HT-29 (cell line): ENCODE measurements at places on chromosomes 7 and 10. TPM values are rescaled to one million over a fixed set of nuclear protein-coding genes. Genes with fewer than 3 reads are reported as not detected.

The TMED4 gene
- 119 and 134 TPM in 2 replicates for total RNA-seq

The CDNF gene
- total RNA-seq, result not detected in 2 replicates

The HOXA3 gene
- 27.8 and 29.0 TPM in 2 replicates for total RNA-seq

- DNase-seq, result no peak
Observed at GRCh38 chr7:46174196-46174580, 253.1 kb upstream of the IGFBP3 start.

GRCh38 chr7:17407229-17407628 lies 108.8 kb downstream of the AHR start:
- no peak for DNase-seq

DNA sequence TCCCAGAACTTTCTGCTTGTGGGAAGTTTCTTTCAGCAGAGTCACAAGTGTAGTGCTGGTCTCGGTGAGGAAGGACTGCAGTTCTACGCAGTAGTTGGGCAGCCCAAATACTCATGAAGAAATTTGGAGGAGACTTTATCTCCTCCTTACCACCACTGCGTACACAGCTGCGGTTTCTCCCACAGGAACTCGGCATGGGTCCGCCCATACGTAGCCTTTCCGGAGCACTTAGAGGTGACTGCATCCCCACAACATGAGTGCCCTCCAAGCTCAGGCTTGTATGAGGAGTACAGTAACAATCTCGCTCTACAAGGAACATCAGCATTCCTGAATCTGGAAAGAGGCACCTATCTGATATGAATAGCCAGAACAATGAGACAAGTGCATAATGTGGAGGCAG lies 549.2 kb upstream of the SEMA3D start:
- DNase-seq, result no peak
